ENCODE measurements at places on chromosomes 11 and 22. TPM values are rescaled to one million over a fixed set of nuclear protein-coding genes. Genes with fewer than 3 reads are reported as not detected.

GRCh38 chr11:62242021-62242420 lies at the start of gene SCGB1D2:
SCGB1D2 (plus strand) TSS chr11:62242239; CDS start chr11:62242308, 69 bp downstream.
- no peak for DNase-seq

DNA sequence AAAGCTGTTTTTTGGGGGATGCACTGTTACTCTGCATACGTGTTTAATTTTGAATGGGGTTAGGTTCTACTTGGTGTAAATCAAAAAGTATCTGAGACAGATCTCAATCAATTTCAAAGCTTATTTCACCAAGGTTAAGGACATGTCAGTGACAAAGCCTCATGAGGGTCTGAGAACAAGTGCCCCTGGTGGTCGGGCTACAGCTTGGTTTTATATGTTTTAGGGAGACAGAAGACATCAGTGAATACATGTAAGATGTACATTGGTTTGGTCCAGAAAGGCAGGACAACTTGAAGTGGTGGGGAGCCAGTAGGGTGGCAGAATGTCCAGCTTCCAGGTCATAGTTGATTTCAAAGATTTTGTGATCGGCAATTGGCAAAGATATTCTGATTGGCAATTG lies 262.9 kb downstream of the LUZP2 start:
- no peak for DNase-seq

Gene FGF19
- 1.3 TPM for polyA plus RNA-seq

DNA sequence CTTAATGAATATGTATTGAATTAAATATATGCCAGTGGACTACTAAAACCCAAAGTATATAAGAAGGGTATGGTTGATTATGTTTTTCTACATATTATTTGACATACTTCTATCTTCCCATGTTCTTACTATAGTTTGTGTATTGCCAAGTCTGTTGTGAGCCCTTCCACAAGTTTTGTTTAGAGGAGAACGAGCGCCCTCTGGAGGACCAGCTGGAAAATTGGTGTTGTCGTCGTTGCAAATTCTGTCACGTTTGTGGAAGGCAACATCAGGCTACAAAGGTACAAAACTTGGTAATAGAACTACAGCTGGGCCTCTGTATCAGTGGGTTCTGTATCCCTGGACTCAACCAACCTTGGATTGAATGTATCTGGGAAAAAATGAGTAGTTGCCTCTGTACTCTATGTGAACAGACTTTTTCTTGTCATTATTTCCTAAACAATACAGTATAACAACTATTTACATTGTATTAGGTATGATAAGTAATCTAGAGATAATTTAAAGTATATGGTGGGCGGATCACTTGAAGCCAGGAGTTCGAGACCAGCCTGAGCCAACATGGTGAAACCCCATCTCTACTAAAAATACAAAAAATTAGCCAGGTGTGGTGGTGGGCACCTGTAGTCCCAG lies 38.7 kb upstream of the TTC36 start:
- peak; percentile 59 for DNase-seq

Gene MAJIN
- polyA plus RNA-seq: 0.67 TPM

Gene CSF2RB
- 2.6 TPM for polyA plus RNA-seq

DNA sequence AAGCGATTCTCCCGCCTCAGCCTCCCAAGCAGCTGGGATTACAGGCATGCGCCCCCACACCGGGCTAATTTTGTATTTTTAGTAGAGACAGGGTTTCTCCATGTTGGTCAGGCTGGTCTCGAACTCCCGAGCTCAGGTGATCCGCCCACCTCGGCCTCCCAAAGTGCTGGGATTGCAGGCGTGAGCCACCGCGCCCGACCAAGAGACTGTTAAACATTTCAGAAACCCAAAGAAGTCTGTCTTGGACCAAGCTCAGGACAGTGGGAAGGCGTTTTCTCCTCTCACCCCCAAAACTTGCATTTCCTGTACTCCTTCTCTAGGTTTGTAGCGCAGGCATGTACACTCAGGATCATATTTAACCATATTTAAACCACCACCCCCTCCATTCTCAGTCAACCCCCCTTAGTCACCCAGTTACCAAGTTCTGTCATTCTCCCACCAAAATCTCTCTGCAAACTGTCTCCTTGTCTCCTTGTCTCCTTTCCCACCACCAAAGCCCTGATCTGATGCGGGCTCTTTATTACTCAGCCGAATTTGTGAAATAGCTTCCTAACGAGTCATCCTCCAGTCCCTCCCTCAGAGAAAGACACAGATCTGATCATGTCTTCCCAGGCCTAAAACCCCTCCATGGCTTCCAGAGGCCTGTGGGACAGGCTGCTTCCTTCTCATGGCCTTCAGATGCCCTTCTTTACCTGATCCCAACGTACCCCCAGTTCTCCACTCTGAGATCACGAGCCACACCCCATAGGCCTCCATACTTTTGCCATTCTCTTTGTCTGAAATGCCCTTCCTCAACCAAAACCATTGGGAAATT lies 29.0 kb upstream of the CREB3L1 start:
- no peak for DNase-seq

- no peak for DNase-seq
Observed at GRCh38 chr22:31972180-31972579, 27.8 kb downstream of the YWHAH start.

DNA sequence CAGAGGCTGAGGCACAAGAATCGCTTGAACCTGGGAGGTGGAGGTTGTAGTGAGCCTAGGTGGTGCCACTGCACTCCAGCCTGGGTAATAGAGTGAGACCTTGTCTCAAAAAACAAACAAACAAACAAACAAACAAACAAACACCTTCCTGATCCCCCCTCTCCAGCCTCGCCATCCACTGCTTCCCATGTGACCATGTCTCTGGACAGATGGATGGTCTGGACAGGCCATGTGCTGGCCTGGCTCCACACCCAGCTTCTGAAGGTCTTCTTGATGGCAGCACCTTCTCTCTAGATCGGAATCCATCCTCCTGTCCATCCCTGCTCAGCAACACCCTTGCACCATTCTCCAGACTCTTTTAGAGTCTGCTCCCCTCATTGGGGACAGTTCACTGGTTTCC lies 10.7 kb upstream of the PEX26 start:
- DNase-seq: no peak

DNA sequence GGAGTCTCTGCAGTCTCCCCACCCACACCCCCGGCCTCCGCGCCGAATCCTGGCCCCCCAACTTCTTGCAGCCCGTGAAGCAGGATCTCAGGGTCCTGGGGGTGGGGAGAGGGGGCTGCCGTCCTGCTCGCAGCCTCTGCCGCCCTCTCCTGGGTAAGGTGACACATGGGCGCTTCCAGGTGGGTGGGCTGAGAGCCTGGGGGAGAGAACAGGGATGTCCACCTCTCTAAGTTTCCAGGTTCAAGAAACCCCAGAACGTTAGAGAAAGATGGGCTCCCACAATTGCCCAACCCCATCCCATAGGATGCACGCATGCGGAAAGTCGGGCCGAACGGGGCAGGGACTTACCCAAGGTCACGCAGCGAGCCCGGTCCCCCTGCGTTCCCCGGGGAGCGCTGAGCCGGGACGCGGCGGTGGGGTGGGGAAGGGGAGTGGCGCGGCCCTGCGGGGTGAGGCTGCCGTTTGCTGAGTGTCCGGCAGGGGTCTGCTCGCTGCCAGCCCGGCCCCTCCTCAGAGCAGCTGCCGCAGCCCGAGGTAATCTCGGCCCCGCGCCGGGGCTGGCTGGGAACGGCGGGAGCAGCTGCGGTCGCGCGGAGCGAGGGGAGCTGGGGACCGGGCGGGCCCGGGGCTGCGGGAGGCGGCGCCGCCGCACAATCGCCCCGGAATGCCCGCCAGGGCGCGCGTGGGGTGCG lies 705 bp upstream of the CAPN1 start:
- no peak for DNase-seq

Gene SEC14L3
- polyA plus RNA-seq: not detected

Gene OR52A1
- 0.03 TPM for polyA plus RNA-seq

Gene GPHA2
- 1.6 TPM for polyA plus RNA-seq

GRCh38 chr11:35593143-35593542 lies 25.1 kb upstream of the FJX1 start:
- no peak for DNase-seq

DNA sequence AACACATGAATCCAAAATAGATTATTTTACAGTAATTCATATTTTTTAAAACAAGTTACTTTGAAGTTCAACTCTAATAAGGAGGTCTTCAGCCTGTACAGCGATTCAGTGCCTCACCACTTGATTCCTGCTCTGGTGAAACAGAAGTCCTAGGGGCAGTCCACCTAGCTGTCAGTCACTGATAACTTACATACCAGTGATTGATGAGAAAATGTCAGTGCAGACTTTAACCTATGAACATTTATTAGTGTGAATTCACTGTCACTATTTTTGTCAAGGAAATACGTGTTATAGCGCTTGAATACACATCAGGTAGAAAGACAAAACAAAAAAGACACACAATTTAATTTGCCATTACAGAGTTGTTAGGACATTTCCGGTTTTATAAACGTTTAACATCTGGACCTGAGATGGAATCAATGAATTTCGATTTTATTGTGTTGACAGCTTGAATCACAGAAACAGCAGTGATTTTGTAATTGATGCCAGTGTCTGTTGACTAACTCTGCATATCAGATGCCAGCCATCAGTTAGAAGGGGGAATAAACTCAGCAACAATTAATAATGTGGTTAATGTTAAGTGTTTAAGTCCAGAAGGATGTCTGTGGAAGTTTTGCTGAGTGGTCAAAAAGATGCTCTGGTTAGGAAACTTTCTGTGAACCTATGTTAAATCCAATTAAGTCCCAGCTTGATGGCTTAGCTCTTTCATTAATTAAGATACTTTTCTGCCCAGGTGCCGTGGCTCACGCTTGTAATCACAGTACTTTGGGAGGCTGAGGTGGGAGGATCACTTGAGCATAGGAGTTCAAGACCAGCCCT lies 34.5 kb downstream of the ELF5 start:
- no peak for DNase-seq

Gene TBX1
- polyA plus RNA-seq: 0.14 TPM

Gene TYR
- polyA plus RNA-seq: 0.08 TPM
